ENCODE measurements at places on chromosomes 16 and 17.
A peak's percentile ranks its signal among the peaks of the same experiment; 100 is the strongest.

DNA sequence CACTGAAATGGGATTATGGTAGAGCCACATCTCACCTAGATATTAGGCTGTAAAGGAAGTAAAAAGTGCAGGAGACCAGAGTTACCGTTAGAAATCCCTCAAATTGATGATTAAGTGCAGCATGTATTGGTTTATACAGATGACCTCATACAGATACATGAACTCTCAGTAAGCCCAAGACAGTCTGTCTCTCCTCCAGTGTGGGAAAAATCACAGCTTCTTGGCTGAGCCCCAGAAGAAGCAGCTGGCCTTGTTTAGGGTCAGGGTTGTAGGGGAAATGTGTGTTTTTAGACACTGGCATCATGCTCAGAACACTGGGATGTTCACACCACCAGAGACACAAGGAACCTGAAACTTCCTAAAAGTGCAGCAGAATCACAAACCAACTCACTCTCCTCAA is 135.9 kb downstream of the KATNIP start:
- no peak for DNase-seq

DNA sequence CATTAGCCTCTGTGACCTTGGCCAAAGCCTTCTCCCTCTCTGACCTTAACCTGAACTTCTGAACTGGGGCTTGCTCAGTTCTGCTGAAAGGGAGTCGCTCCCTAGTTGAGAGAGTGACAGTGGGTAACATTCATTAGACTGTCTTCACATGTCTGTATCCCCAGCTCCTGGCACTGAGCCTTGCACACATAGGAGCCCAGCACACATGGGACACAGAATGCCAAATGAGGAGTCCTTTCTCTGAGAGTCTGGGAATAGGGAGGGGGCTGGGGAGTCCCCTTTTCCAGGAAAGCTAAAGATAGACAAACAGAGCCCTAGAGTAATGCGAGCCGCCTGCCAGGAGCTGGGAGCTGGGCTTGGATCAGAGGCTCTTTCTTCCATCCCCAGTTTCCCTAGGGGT is 2.5 kb downstream of the TAC4 start:
- DNase-seq: no peak

GRCh38 chr17:1056761-1057160 is 59.8 kb downstream of the TIMM22 start:
- DNase-seq: no peak

DNA sequence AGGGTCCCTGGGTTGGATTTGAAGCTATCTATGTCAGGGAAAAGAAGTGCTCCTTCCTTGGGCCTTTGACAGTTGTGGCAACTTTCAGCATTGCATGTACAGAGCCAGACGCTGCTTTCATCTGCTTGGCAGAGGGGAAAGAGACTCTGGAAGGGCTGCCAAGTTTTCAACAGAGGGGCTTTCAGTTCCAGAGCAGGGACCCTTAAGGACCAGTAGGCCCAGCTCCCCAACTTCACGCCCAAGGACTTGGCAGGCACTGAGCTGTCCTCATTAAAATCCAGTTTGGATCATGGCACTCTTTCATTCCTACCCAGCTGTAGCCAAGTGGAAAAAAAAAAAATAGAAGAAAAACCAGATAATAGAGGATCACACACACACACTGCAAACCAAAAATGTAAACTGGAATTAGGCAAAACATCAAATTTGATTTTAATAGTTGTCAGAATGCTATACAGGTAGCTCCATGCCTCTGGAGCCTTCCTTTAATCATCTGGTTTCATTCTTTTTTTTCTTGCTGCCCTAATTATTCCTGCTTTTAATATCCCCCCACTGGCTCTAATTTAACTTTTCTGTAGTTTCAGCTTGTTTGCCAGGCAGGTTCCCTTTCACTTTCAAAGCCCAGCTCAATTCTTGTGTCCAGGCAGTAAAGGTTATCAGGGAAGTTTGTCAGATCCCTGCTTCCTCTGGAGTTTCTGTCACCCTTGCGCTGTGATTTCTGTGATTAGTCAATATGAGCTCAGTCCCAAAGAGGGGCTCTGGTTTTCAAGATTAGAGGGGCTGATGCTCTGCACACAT is 702.6 kb upstream of the CDH8 start:
- DNase-seq: peak; percentile 35

- no peak for DNase-seq
Observed at GRCh38 chr17:49198211-49198610, 12.2 kb downstream of the GNGT2 start.

DNA sequence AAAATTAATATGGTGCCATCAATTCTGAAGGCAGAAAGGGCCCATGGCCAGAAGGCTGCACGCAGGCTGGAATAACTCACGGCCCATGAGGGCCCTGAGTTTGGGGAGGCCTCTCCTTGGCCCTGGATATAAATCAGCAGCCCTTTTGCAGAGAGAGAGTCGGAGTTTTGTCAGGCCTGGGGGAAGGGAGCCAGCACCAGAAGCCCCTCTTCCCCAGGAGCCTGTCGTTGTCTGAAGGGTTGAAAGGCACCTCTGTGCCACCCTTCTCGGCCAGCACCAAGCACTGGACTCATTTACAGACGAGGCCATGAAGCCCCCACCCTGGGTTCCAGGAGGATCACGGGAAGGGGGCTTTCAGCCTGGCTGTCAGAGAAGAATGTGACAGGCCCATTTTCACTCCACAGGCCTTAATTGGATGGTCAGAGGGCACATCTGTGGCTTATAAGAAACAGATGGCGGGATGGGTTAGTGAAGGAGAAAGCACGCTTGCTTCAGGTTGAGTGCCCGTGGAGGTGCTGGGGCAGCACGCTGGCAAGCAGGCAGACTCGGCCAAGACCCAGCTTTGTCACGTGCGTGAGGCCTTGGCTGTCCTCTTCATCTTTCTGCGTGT is 140.6 kb downstream of the CLEC16A start:
- DNase-seq: no peak

- DNase-seq: no peak
Observed at GRCh38 chr16:80602894-80603293, 62.1 kb downstream of the DYNLRB2 start.

GRCh38 chr17:55673743-55674506 is 48.7 kb downstream of the TMEM100 start:
- no peak for DNase-seq

DNA sequence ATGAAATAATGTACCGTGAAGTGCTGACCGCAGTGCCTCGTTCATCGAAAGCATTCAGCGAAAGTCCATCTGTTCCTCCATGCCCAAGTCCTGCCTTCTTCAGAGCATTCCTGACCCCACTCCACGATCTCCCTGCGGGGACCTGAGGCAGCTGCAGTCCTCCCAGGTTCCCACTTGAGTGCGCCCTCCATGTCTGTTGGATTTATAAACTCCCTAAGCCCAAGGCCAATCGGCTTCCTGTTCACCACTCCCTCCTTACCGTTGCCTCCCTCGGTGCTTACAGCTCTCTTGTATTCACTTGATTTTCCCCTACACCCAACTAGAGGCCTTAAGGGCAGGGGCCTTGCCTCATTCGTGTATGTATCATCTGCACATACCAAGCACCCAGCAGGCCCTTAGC is 2.8 kb downstream of the RAD51D start:
- DNase-seq: no peak

GRCh38 chr16:55678161-55678821 is 22.5 kb downstream of the SLC6A2 start:
- DNase-seq: peak; percentile 67

DNA sequence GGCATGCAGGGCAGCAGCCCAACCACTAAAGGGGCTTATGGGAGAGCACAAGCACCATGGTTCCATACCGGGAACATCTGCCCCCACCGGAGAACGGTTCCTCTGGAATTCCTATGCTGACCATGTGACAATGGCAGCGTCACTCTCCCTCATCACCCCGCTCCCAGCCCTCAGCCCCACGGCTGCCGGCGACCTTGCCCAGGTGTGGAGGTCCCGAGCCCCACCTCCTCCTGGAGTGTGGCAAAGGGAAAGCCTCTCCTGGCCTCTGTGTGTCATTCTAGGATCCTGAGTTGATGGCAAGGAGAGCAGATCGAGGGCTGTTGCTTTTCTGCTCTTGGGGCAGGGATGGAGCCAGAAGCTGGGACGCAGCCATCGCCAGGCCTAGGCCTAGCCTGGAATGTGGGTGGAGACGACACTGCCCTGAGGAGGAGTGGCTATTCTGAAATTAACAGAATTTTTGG is 17.8 kb upstream of the RNPS1 start:
- no peak for DNase-seq

DNA sequence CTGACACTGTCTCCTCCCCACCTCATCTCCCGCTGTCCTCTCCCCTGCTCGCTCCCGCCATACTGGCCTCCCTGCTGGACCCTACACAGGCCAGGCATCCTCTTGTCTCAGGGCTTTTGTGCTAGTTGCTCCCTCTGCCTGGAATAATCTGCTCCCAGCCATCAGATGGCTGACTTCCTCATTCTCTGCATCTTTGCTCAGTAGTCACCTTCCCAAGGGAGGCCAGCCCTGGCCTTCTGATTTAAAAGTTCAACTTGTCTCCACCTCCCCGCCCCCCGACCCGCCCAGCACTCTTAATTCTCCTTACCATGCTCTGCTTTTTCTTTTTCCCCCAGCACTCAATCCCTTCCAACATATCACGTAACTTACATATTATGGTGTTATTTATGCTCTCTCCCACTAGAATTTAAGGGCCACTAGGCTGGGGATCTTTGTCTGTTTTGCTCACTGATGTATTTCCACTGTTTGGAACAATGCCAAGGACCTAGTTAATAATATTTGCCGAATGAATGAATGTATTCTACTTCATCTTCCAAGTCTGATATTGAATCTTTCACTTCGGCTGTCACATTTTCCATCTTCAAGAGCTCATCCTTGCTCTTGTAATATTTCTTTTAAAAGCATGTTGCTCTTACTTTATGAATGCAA is 178.3 kb downstream of the CDK5R1 start:
- no peak for DNase-seq

GRCh38 chr17:7384489-7385081 is 3.7 kb downstream of the TNK1 start:
- DNase-seq: no peak

DNA sequence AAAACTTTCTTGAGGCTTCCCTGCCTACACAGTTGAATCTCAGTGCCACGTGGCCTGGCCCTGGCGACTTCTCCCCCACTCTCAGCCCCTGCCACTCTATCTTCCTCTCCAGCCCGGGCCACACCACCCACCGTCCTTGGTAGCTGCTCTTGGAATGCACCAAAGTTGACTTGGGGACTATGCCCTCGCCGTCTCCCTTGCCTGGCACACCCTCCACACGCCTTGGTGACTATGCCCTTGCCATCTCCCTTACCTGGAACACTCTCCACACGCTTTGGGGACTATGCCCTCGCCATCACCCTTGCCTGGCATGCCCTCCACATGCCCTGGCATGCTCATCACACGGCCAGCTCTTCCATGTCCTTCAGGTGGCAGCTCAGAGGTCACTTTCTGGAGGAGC is 15.5 kb upstream of the TVP23A start:
- no peak for DNase-seq

- DNase-seq: no peak
Observed at GRCh38 chr17:79023180-79023705, 726 bp upstream of the C1QTNF1 start.

- DNase-seq: no peak
Observed at GRCh38 chr17:41621916-41622315, 2.5 kb downstream of the KRT17 start.

- no peak for DNase-seq
Observed at GRCh38 chr17:78734793-78735641, 47.1 kb downstream of the CYTH1 start.

DNA sequence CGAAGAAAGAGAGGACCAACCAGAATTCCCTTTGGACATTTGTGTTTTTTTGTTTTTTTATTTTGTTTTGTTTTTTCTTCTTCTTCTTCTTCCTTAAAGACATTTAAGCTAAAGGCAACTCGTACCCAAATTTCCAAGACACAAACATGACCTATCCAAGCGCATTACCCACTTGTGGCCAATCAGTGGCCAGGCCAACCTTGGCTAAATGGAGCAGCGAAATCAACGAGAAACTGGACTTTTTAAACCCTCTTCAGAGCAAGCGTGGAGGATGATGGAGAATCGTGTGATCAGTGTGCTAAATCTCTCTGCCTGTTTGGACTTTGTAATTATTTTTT is 3.6 kb downstream of the SOX9 start:
- DNase-seq: no peak

Measured in hypothalamus (tissue), 51 donors.